ENCODE measurements at places on chromosomes 7 and 10. TPM values are rescaled to one million over a fixed set of nuclear protein-coding genes. Genes with fewer than 3 reads are reported as not detected.

GIMAP8 gene
- total RNA-seq = 4.2 TPM

MORN4 gene
- not detected for total RNA-seq

TMEM140 gene
- total RNA-seq = 51.4 TPM

ZNF365 gene
- 1.5 TPM for total RNA-seq

DBF4 gene
- 75.4 TPM for total RNA-seq

CLEC5A gene
- 3.6 TPM for total RNA-seq

TRPV5 gene
- not detected for total RNA-seq

PPP1R17 gene
- not detected for total RNA-seq

CPA2 gene
- not detected for total RNA-seq

PARD3 gene
- 4.8 TPM for total RNA-seq

CFAP70 gene
- 1.3 TPM for total RNA-seq

SPDYE2B gene
- total RNA-seq = 0.21 TPM

TMEM72 gene
- total RNA-seq = not detected

UPK3BL2 gene
- total RNA-seq = 15.0 TPM

HOXA7 gene
- 0.10 TPM for total RNA-seq

TFPI2 gene
- not detected for total RNA-seq

SEMA3C gene
- total RNA-seq = 9.7 TPM

BTBD16 gene
- total RNA-seq = not detected

ACHE gene
- total RNA-seq = 0.21 TPM

GHITM gene
- total RNA-seq = 92.7 TPM

EVX1 gene
- not detected for total RNA-seq

CLDN4 gene
- total RNA-seq = 0.10 TPM

KIAA1549 gene
- total RNA-seq = 0.10 TPM

PI4K2A gene
- total RNA-seq = 29.0 TPM

TNS3 gene
- total RNA-seq = 9.2 TPM

MAGI2 gene
- total RNA-seq = 0.42 TPM

DNAJC12 gene
- total RNA-seq = not detected

CRHR2 gene
- total RNA-seq = not detected

UPK3BL1 gene
- total RNA-seq = 7.5 TPM

VIM gene
- 2,761 TPM for total RNA-seq

C10orf143 gene
- total RNA-seq = 1.8 TPM

PSMG3 gene
- total RNA-seq = 14.3 TPM

PDK4 gene
- 1.2 TPM for total RNA-seq

CLRN3 gene
- total RNA-seq = not detected

MYO1G gene
- total RNA-seq = 180 TPM

ZNF746 gene
- 38.1 TPM for total RNA-seq

H2BK1 gene
- total RNA-seq = not detected

GPR26 gene
- total RNA-seq = under 0.01 TPM

COBL gene
- 0.10 TPM for total RNA-seq

SLC13A4 gene
- total RNA-seq = not detected

CPXM2 gene
- not detected for total RNA-seq

ANKRD61 gene
- total RNA-seq = not detected

ELN gene
- total RNA-seq = not detected

C10orf90 gene
- not detected for total RNA-seq

GIMAP7 gene
- 44.2 TPM for total RNA-seq

MSS51 gene
- 0.73 TPM for total RNA-seq

ZNF518A gene
- 7.7 TPM for total RNA-seq

NDUFB8 gene
- 112 TPM for total RNA-seq

HMX3 gene
- not detected for total RNA-seq

SPDYE8 gene
- total RNA-seq = not detected

ZNF467 gene
- total RNA-seq = 6.8 TPM

NRG3 gene
- total RNA-seq = not detected

SLC13A1 gene
- total RNA-seq = not detected

ABCC2 gene
- 2.2 TPM for total RNA-seq

TES gene
- 163 TPM for total RNA-seq

CPA4 gene
- 0.21 TPM for total RNA-seq

CPN1 gene
- not detected for total RNA-seq

GNAI1 gene
- total RNA-seq = 0.73 TPM

Measured in mononuclear cell (primary cell).